ENCODE measurements at places on chromosomes 5 and 9.

GRCh38 chr5:180098526-180098925 is 27.0 kb upstream of the RNF130 start:
- DNase-seq: no peak

DNA sequence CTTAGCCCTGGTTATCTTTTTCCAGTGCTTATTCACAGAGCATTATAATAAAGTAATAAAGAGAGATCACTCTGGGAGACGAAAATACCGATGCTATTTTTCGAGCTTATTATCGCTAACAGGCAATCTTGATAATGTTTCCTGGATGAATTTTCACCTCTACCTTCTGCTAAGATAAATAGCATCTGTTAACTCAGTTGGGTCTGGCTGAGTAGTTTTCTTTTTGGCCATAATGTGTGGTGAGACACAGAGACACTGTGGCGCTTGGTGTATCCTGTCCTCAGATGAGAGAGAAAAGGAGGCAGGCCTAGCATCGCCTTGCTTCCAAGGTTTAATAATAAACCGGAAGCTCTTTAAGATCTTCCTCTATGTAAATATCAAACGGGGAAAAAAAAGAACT is 46.2 kb upstream of the CDH12 start:
- no peak for DNase-seq

- no peak for DNase-seq
Observed at GRCh38 chr5:155017610-155018009, 4.1 kb downstream of the KIF4B start.

DNA sequence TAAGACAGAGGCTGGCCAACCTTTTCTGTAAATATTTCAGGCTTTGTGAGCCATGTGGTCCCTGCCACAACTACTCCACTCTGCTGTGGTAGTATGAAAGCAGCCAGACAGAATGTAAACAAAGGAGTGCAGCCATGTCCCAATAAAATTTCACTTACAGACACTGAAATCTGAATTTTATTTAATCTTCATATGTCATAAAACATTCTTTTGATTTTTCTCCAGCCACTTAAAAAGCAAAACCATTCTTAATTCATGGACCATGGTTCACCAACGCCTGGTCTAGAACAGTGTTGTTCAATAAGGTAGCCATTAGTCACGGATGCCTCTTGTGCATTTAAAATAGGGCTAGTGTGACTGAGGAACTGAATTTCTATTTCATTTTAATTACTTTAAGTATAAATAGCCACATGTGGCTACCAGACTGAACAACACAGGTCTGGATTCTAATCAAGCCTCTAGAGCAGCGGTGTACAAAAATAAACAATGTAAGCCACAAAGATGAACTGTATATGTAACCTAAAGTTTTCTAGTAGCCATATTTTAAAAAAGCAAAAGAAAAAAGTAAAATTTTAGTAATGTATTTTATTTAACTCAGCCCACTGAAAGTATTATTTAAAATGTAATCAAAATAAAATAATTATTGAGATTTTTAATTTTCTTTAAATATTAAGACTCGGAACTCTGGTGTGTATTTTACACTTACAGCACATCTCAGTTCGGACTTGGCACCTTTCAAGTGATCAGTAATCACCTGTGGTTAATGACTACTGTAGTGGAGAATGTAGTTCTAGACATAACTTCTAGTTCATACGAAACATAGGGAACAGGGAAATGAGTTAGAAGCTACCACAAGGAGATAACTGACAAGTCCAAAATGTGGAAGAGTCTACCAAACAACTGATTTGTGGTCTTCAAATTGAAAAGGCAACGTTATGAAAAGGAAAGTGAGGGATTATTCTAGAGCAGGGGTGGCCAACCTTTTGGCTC is 14.3 kb downstream of the GEMIN5 start:
- no peak for DNase-seq

DNA sequence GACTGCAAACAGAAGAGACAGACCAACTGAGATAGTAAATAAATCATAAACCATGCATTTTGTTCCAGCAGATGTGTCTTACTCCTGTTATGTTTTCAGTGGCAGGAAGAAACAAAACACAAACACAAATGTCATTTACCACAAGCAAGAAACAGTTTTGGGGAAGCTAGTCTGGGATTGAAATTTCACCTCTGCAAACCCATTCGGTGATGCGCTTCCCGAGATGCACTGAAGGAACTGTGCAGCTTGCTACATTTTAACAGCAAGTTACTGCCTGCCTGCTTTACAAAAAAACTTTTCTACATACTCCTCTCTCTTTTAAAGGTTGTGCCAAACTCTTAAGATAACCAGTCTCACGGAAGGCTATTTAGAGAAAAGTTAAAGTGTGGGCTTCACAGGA is 3.2 kb downstream of the MACROH2A1 start:
- no peak for DNase-seq

DNA sequence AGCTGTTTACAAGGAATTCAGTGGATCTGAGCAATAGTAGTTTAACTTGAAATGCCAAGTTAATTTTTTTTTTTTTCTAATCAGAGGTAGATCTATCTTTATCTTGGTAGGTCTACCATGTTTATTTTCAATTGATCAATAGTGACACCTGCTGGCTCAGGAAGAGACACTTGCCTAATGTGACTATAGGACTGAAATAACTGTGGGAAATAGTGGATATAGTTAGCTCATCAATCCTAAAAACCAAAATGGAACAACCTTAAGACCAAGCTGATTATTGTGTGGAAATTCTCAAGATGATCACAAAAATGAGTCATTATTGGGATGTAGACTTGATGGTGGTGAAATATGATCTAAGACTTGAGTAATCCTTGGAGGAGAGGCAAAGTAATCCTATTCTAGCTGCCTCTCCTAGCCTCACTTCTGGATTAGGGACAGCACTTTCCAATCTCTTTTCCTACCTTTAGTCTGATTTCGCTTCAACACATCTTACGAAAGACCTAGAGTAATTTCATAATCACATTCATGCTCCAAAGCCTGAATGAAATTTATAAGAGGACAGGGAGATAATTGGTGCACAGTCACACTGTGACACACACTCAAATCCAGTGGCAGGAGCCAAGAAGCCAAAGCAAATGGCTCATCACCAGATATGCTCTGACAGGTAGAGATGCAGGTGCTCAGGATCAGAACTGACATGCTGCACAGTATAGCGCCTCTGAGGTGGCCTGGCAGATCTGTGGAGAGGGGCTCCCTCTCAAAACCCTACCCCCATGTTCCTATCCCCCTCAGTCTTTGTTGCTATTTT is 156.3 kb downstream of the HMHB1 start:
- DNase-seq: no peak

GRCh38 chr5:179319123-179319522 is 26.1 kb downstream of the ADAMTS2 start:
- no peak for DNase-seq

DNA sequence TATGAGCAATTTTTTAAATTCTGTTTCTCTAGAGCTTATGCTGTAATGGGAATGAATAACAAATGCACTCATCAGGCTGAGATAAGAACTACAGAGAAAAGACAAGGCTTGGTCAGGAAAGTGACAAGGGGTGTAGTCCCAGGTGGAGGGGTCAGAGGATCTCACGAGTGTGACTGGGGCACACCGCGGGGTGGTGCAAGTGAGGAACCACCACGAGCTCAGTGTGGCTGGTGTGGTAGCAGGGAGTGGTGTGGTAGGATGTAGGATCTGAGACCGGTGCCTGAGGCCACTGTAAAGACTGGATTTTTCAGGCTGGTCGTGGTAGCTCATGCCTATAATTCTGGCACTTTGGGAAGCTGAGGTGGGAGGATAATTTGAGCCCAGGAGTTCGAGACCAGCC is 9.0 kb downstream of the ANXA6 start:
- no peak for DNase-seq

- no peak for DNase-seq
Observed at GRCh38 chr5:67316695-67317094, 120.1 kb upstream of the CD180 start.

GRCh38 chr9:91865041-91865440 is 85.0 kb downstream of the ROR2 start:
- no peak for DNase-seq

DNA sequence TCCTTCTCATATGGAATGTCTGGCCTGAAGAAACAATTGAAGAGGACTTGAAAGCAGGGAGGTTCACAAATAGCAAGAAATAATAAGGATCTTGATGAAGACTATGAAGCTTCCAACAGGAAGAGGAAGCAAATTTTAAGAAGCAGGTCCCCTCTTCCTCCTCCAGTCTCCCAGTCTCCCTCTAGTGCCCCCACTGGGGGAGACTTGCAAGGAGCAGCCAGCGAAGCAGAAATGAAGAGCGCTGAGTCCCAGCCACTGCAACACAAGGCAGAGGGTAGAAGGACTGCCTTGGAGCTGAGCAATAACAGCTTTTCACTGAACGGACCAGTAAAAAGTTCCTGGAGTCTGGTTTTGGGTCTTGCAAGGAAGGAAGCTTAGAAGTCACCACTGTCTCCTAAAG is 32.6 kb upstream of the ACO1 start:
- DNase-seq: no peak

GRCh38 chr9:104078596-104078995 is 15.5 kb upstream of the SMC2 start:
- no peak for DNase-seq

- no peak for DNase-seq
Observed at GRCh38 chr5:161442471-161442870, 104.1 kb downstream of the GABRB2 start.

DNA sequence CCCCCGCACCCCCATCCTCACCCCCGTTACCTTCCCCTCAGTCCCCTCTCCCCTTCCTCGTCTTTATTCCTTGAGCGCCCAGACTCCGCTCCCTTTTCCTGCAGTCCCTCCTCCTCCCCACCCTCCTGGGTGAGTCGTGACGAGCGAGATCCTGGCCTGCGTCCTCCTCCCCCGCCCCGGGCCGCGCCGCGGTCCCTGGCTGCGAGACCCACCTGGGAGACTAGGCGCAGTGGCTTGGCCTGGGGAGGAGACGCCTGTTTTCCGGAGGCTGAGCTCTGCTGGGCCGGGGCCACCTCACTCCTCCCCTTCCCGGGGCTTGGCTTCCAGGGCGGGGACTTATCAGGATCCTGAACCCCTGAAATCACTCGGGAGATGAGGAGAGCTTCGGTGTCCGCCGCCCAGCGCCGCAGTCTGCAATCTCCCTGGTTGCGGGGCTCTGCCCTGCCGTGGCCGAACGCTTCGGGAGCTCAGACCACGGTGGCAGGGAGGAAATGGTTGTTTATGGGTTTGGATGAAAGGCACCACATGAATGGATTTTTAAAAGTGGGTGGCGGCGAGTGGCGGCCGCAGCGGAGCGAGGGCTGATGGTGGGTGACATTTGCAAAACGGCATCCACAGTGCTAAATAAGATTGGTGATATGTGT is 984 bp downstream of the STXBP1 start:
- DNase-seq: peak; percentile 6

- DNase-seq: no peak
Observed at GRCh38 chr5:74625742-74626241, 14.7 kb downstream of the ENC1 start.

DNA sequence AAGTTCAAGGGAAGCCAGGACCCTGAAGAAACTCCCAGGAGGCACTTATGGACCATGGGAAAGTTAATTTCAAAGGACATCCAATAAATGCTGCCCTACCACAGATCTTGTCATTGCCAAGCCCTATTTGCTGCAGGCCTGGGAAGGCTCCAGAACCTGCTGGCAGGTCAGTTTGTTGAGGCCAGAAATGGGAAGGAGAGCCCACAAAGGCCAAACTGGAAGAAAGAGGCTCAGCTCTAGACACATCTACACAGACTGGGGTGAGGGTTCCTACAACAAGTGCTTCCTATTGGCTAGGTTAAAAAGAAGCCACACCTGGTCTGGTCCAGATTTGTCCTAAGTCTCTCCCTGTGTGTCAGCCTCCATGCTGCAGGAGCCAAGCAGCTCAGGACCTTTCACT is 94.4 kb downstream of the SIL1 start:
- DNase-seq: no peak
